Activated gamma-delta T cell treated with Interleukin-2 at 50 U/mL for 16 hours (primary cell): ENCODE measurements at places on chromosomes 16 and 17.
A peak's percentile ranks its signal among the peaks of the same experiment; 100 is the strongest.

GRCh38 chr16:56354746-56355145, 70.6 kb downstream of the AMFR start:
- peak; percentile 0 for DNase-seq

DNA sequence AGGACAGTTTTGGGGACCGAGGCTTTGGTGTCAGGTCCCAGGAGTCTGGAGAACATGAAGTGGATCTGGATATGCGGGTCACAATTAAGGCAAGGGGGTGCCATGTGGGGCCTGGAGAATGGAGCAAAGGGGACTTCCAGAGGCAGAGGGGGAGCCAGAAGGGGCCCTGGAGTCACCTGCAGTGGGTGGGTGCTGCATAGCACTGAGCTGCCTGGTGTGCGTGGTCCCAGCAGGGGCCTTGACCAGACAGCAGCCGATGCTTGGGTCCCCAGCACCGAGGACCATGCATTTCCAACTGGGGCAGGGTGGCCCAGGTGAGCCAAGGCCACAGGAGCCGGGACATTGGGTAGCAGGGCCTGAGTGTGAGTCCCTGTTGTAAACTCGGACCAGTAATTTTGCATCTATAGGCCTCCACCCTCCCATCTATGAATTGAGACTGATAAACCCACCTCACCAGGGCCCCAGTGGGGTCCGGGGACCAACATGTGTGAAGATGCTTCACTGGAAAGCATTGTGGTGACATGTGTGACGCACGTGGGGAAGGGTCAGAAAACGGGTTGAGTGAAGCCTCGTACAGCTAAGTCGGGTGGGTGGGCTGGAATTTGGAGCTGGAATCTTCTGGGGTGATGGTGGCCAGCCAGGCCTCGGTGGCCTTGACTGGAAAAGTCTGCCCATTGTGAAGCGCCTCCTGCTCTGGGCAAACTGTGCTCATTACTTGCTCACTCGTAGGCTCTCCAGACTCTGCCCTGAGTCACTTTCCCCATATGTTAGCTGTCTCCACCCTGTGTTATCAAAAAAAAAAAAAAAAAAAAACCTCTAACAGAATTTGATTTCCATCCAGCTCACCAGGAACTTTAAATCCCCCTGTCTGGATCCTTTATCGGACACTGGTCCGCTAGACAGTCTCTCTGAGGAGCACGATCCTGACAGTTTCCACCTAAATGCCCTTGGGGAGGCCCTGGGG, 90.5 kb upstream of the ZNF469 start:
- no peak for DNase-seq

DNA sequence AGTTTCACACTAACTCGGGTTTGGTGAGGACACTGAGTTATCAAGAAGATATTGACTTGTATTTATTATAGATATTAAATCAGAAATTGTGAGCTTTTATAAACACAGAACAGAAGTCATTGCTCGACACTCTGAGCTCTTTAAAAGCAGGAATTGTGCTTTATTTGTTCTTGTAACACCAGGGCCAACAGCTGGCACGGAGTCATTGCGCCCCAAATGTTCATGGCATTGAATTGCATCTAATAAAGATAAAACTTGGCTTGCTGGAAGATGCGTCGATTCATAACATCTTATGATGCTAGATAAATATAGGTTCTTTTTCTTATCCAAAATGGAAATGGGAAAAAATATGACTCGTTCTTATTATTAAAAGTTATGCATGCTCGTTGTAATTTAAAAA, 11.8 kb upstream of the MLYCD start:
- no peak for DNase-seq

- DNase-seq = no peak
These were observed 139.0 kb upstream of the PLCG2 start for GRCh38 chr16:81639931-81640680.

- no peak for DNase-seq
These were observed 27.3 kb upstream of the HS3ST2 start for GRCh38 chr16:22786691-22787090.

GRCh38 chr17:80917716-80918560, 73.7 kb upstream of the CHMP6 start:
- no peak for DNase-seq

DNA sequence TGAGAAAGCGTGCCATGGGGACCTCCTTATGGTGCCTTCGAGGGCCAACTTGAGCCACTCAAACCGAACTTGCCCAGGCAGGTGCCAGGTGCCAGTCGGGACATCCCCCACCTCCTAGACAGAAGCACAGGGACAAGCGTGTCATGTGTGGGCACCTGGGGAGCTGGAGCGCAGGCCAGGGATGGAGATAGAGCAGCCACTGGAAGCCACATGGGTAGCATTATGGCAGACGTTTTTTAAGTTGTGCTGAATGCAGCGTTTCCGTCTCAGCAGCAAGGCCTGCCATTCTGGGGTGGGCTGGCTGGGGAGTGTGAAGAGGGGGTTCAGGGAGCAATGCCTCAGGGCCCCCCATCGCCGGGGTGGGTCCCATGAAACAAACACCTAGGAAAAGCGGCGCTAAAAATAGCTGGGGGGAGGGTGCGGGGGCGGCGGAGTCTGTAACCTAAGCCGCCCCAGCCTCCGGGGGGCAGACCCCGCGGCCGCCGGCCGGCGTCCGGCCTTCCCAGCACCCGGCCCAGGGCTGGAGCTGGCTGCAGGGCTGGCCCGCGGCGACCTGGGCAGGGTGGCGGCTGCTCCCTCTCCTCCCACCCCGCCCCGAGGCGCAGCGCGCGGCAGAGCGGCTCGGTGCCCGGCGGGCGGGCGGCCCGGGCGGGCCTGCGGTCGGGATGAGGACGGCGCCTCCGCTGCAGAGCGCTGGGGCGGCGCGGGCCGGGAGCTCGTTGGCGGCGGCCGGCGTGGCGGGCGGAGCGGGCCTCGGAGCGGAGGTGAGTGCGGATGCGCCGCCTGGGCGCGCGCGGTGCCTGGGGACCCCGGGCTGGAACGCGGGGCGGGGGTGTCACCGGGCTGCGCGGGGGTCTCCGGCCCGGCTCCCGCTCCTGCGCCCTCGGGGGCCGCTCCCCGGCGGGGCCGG, at the start of gene ZNF469:
TSS of gene ZNF469 (plus strand) at position 469 of the 910 bp plus-strand sequence. CDS start 44,512 bp downstream, outside the sequence.
- DNase-seq = no peak

DNA sequence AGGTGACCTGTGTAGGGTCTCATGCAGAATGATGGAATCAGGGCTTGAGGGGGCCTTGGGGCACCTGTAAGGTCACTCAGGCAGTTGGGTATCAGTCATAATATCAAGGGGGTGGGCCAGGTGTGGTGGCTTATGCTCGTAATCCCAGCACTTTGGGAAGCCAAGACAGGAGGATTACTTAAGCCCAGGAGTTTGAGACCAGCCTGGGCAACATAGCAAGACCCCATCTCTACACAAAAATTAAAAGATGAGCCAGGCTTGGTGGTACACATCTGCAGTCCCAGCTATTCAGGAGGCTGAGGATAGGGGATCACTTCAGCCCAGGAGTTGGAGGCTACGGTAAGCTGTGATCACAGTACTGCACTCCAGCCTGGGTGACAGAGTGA, 7.5 kb downstream of the ERN2 start:
- no peak for DNase-seq

DNA sequence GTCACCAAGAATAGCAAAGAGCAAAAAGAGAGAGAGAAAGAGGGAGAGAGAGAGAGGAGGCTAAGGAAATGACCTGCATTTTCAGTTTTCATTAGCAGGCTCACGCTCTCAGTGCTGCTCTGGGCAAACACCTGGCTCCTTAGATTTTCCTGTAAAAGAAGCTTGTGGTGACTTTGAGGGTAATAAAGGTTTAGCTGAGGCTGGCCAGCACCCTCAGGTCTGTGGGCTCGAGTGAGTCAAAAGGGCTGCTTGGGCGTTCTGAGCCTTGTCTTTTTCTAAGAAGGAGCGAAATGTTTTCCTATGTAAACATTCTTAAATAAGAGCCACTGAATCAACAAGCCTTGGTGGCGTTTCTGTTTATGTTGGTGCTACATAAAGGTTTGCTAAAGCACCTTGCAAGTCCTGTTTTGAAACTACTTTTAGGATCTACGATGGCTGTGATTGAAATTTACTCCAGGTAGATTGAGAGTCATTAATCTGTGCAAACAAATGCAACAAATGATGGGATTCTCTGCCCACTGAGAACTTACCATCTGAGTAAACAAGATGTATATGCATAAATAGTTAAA, 38.8 kb downstream of the SHISA6 start:
- DNase-seq = no peak

- no peak for DNase-seq
These were observed 5.3 kb downstream of the ARHGAP17 start for GRCh38 chr16:25009822-25010221.

GRCh38 chr17:75762513-75763268, 2.3 kb downstream of the GALK1 start:
- no peak for DNase-seq

DNA sequence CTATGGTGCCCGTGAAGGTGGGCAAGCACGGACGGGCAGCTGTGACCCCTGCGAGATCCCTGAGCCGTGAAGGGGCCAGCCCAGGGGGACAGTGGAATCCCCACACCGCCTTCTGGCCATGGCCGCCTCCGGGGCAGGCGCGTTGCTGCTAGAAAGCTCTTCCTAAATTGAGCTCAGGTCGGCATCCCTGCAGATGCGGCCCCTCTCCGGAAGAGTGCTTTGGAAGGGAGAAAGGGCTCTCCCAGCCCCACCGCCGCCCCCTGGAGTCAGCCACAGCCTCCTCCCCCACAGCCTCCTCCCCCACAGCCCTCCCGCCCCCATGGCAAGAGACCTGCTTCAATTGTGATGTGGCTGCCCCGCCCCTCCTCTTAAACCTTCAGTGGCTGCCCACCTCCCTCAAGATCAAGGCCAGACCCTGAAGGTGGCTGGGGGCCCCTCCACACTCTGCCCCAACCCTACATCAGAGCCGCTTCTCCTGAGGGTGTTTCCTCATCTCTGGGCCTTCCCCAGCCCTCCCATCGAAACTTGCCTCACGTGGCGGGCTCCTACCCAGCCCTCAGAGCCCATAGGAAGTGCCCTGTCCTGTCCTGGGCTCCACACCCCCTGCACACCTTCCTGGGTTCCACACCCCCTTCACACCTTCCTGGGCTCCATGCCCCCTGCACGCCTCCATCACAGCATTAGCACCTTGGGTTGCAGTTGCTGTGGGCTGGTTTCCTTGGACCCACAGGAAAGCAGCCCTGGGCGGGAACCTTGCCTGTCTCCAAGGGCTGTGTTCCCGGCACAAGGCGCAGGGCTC, 5.5 kb upstream of the CBFA2T3 start:
- no peak for DNase-seq

DNA sequence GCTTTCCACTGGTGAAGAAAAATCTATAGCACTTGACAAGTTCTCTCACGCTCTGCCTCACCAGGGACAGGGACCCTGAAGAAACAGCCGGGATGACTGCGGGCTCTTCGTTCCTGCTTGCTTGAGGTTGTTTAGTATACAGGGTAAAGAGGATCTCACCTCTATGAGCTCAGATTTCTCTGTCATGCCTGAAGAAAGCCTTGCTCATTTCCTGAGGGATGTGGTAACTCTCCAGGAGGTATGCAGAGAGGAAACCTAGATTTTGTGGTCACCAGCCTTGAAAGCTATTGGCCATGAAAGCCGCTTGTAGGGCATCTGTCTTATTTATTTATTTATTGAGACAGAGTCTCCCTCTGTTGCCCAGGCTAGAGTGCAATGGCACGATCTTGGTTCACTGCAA, 23.2 kb downstream of the USP43 start:
- no peak for DNase-seq

GRCh38 chr17:53896047-53896446, 73.3 kb downstream of the KIF2B start:
- DNase-seq = no peak

GRCh38 chr16:29306943-29307597, 99.4 kb downstream of the NPIPB11 start:
- DNase-seq = no peak

DNA sequence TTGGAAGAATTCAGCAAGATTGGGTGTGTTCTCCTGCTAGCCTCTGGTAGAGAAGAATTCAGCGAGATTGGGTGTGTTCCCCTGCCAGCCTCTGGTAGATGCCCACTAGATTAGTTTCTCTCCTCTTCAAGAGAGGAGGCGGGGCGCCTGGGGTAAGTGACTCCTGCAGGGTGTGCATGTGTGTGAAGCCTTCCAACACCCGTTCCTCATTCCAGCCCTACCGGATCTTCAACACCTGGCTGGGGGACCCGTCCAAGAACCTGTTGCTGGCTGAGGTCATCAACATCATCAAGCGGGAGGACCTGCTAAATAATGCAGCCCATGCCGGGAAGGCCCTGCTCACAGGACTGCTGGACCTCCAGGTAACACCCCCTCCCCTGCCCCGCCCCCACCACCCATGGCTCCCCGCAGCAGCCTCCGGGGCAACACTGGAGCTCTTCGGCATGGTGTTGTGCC, 21.3 kb downstream of the TMEM186 start:
- no peak for DNase-seq

- no peak for DNase-seq
These were observed 44.1 kb upstream of the ADORA2B start for GRCh38 chr17:15900871-15901270.

DNA sequence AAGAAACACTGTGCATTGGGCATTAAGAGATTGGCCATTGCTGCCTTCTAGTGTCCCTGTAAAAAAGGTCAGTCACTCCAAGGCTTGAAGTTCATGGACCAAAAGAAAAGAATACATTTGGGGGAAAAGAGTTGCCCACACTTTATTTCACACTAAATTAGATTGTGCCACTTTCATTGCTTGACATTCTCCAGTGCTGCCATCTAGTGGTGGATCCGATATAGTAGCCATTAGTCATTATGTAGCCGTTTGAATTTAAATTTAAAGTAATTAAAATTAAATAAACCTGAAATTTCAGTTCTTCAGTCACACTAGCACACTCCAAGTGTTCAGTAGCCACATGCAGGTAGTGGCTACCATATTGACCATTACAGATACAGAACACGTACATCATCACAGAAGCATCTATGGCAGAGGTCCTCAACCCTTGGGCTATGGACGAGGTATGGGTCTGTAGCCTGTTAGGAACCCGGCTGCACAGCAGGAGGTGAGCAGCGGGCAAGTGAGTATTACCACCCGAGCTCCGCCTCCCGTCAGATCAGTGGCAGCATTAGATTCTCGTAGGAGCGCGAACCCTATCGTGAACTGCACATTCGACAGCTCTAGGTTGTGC, 21.9 kb upstream of the CDH5 start:
- peak; percentile 42 for DNase-seq

DNA sequence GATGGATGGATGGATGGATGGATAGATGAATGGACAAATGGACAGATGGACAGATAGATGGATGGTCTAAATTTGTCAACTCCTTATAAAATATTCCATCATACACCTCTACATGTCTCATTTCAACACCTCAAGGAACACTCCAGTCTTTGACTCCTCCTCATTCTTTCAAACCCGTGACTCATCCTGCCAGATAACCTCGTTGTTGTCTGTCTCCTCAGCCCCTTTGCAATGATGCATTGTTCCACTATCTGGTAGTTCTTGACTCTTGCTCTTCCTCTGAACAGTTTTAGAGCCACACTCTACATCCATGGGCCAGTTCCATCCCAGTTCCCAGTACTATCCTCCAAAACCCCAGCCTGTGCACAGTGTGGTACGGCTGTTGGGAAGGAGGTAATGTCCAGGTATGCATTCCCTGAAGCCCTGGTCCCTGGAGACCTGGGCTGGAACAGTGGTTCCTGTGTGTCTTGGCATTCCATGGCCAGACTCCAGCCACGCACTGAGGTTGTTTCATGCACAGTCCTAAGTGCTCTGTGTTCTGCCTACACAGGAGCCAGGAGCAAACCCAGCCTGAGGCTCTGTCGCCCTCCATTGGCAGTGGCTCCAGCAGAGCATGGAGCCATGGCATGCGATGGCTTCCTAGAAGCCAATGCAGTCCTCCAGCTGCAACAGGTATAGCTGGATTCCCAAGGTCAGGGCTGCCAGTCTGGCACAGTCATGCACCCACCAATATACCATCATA, 105.7 kb downstream of the C17orf67 start:
- no peak for DNase-seq
